ENCODE measurements at places on chromosomes 5 and 9.

GRCh38 chr9:3916411-3916810, 383.5 kb downstream of the GLIS3 start:
- no peak for DNase-seq

- DNase-seq: no peak
Observed at GRCh38 chr5:15008476-15008875, 136.9 kb upstream of the ANKH start.

DNA sequence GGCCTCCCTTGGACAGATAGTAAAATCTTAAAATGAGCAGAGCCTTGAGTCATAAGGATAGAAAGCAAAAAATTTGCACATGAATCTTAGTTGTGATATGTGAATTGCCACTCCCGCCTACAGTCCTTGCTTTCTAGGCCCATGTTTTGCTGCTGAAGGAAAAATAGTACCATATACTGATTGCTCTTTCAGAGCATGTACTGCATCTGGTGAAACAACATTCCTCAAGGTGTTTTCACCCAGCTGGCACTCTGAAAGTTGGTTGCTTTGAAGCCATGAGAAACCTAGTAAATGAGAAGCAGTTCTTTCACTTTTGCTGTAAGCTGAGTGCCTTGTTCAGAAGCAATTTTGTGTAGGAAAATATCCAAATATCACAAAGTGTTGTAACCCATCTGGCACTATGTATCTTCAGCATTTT, 10.3 kb downstream of the CDC37L1 start:
- no peak for DNase-seq

- DNase-seq: peak; percentile 31
Observed at GRCh38 chr9:131609099-131609830, 63.9 kb downstream of the PRRT1B start.

DNA sequence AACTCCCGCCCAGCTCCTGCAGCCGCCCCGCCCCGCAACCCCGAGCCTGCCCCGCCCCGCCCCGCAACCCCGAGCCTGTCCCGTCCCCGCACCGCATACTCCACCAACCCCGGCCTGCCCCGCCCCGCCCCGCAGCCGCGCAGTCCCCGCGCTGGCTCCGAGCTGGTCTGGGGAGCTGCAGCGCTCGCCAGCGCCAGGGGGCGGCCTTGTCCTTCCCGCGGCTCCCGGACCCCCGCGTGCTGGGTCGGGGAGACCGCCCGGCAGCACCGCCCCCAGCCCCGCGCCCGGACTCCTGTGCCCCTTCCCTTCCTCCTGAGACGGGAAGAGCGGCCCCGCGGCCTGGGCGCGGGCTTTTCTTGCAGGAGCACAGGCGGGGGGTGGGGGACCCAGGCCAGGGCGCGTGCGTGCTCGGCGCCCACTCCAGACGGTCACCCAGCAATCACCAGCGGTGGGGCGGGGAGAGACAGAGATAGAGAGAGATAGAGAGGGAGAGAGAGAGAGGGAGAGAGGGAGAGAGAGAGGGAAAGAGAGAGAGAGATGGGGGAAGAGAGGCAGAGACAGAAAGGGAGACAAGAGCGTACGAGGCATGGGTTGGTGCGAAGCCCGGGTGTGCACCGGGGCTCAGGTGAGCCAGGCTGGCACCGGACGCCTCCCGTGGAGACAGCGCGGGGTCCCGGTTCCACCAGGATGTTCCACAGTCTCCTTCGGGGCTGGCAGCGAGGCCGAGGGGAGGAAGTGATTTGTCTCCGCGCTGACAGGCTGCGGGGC, 14.7 kb upstream of the TMEM250 start:
- peak; percentile 5 for DNase-seq

All from midbrain (tissue), 1 donor.